Activated CD8-positive, alpha-beta memory T cell treated with anti-CD3 and anti-CD28 coated beads, Interleukin-2, amount 10 ng/mL, durations not matched to agents 7 days and 5 days (primary cell): ENCODE measurements at places on chromosomes 1 and 21. TPM values are rescaled to one million over a fixed set of nuclear protein-coding genes. Genes with fewer than 3 reads are reported as not detected.

DNA sequence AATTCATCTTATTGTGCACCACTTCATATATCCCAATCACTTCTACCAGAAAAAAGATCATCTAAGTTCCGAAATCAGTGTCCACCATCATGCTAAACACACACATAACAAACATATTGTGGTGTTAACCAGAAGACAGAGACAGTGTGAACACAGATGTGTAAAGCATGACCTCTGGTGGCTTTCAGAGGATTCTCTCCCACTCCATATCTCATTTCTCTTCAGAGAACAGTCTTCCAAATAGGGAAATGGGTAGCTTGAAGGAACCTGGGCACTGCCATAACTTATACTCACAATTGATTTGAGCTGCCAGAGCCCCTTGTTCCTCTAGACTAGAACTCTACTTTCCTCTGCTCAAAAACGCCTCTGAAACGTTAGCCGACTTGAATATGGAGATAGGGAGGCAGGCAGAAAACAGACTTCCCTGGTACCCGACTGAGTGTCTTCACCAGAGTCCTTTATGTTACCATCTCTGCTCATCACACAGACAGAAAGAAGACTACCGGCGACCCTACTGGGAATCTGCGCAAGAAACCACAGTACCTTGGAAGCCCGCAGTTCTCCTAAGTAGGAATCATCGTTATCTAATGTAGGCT, 1.8 kb upstream of the ELAPOR1 start:
- peaks cover 28% of the 10 kb centered on the region for H3K4me1 ChIP-seq
- no peak for DNase-seq
- H3K27ac ChIP-seq = no peak overlapping the region
- H3K27me3 ChIP-seq = peaks cover 34% of the 10 kb centered on the region
- H3K36me3 ChIP-seq = no peaks in the 10 kb centered on the region
- H3K4me3 ChIP-seq = no peak overlapping the region

- no peak overlapping the region for H3K27ac ChIP-seq
- H3K4me1 ChIP-seq = no peaks in the 10 kb centered on the region
- no peaks in the 10 kb centered on the region for H3K27me3 ChIP-seq
Observed at GRCh38 chr1:48767975-48768510, 8.6 kb downstream of the BEND5 start.

DNA sequence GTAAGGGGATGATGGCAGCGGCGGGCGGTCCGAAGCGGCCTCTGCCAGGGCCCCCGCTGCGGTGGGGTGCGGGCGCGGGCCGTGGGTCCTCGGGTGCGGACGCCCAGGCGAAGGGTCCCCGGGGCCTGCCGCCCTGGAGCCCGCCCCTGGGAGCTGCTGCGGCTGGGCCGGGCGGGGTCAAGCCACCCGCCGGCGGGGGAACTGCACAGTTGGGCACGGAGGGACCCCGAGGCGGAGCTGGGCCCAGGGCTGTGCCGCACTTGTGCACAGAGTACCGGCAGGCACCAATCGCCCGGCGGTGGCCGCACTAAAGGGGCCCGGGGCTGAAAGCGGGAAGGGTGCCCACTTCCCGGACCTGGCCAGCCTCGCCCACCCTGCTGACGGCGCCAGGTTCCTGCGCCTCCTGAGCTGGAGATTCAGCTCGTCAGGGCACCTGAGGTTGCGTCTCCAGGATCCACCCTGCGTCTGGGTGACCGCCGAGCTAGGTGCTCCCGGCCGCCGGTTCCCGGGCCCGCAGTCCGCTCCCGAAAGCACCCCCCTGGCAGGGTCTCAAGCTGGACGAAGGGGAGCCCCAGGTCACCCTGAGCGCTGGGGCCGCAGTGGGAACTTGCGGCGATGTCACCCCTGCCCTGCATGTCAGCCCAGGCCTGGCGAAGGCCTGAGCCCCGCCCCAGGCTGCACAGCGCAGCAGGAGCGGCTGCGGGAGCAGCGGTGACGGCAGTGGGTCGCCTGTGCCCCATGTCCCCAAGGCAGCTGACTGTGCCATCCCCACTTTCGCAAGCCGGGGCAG, 56.7 kb upstream of the ETV3 start:
- no peak overlapping the region for H3K4me3 ChIP-seq
- peaks cover 39% of the 10 kb centered on the region for H3K27me3 ChIP-seq
- no peaks in the 10 kb centered on the region for H3K36me3 ChIP-seq
- DNase-seq = no peak

GRCh38 chr1:88529581-88529980, 154.5 kb upstream of the PKN2 start:
- no peak overlapping the region for H3K27ac ChIP-seq
- no peak overlapping the region for H3K4me3 ChIP-seq
- DNase-seq = no peak
- no peaks in the 10 kb centered on the region for H3K4me1 ChIP-seq
- H3K36me3 ChIP-seq = no peaks in the 10 kb centered on the region

- H3K4me3 ChIP-seq = no peak overlapping the region
- peaks cover 13% of the 10 kb centered on the region for H3K36me3 ChIP-seq
- H3K4me1 ChIP-seq = peaks cover 10% of the 10 kb centered on the region
- no peaks in the 10 kb centered on the region for H3K27me3 ChIP-seq
- no peak for DNase-seq
- H3K27ac ChIP-seq = no peak overlapping the region
Observed at GRCh38 chr1:55062801-55063576, 23.6 kb downstream of the PCSK9 start.

GRCh38 chr1:235953801-235954200, 87.1 kb upstream of the LYST start:
- no peak overlapping the region for H3K4me3 ChIP-seq
- peaks cover 19% of the 10 kb centered on the region for H3K27me3 ChIP-seq
- peaks cover 2% of the 10 kb centered on the region for H3K36me3 ChIP-seq
- peaks cover 38% of the 10 kb centered on the region for H3K4me1 ChIP-seq
- DNase-seq = no peak

GRCh38 chr1:56189454-56189853, 389.9 kb downstream of the PLPP3 start:
- no peaks in the 10 kb centered on the region for H3K27me3 ChIP-seq
- no peaks in the 10 kb centered on the region for H3K4me1 ChIP-seq
- H3K27ac ChIP-seq = no peak overlapping the region
- no peak for DNase-seq
- no peaks in the 10 kb centered on the region for H3K36me3 ChIP-seq
- no peak overlapping the region for H3K4me3 ChIP-seq

GRCh38 chr1:230391776-230392535, 34.2 kb downstream of the PGBD5 start:
- DNase-seq = no peak
- H3K4me3 ChIP-seq = no peak overlapping the region
- peaks cover 14% of the 10 kb centered on the region for H3K27me3 ChIP-seq
- no peaks in the 10 kb centered on the region for H3K36me3 ChIP-seq

GRCh38 chr1:206962272-206962671, 8.0 kb downstream of the FCAMR start:
- H3K4me3 ChIP-seq = no peak overlapping the region
- no peaks in the 10 kb centered on the region for H3K36me3 ChIP-seq
- H3K27ac ChIP-seq = peak overlapping the region; percentile 68
- peaks cover 6% of the 10 kb centered on the region for H3K27me3 ChIP-seq

DNA sequence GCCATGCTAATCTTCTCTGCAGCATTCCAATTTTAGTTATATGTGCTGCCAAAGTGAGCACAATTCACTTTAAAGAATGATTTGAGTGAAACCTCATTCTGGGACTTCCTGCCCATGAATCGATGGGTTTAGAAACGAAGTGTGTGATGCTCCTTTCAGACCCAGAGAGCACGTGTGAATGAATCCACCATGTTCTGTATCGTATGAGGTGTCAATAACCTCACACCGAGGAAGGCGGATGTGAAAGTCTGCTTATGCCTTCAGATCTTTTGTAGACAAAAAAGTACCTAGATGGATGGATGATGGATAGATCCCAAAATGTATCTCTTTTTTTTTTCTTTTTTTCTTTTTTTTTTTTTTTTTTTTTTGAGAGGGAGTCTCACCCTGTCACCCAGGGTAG, 13.8 kb downstream of the UBASH3A start:
- no peak overlapping the region for H3K4me3 ChIP-seq
- peak; percentile 82 for DNase-seq
- H3K27ac ChIP-seq = peak overlapping the region; percentile 74
- H3K4me1 ChIP-seq = peaks cover 47% of the 10 kb centered on the region

DNA sequence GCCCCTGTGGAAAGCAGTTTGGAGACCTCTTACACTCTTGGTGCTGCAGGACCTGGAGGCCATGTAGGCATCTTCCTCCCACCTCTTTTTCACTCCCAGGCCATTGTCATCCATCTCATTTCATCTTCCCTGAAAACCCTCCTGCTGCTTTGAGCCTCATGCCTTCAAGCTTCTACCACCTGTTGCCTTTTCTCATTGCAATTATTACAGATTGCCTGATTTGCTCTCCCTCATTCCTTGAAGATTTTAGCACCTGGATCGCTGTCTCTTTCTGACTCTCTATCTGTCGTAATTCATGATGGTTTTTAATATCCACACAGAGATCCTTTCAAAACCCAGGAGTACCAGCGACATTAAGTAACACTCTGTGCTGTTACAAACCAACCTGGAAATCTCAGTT, 350.2 kb downstream of the CAMTA1 start:
- H3K36me3 ChIP-seq = no peaks in the 10 kb centered on the region
- H3K4me1 ChIP-seq = no peaks in the 10 kb centered on the region
- no peak overlapping the region for H3K4me3 ChIP-seq
- no peak overlapping the region for H3K27ac ChIP-seq
- DNase-seq = no peak

DNA sequence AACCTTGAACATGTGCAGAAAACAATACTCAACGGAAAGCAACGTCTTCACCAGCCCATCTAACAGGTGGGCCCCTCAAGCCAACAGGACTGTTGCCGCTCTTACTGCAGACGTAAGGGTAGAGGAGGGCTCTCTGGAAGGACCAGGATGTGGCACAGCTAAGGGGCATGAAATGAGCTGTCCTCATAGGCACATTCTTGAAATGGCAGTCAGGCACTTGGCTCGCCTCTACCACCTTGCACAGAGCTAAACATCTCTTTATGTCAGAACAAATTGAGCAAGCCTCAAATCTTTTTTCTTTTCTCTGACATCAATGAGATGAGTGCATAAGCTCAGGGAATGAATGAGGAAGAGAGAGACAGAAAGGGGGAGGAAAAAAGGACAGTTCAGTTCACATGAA, 86.4 kb upstream of the ESRRG start:
- H3K27ac ChIP-seq = no peak overlapping the region
- H3K4me3 ChIP-seq = no peak overlapping the region
- no peaks in the 10 kb centered on the region for H3K27me3 ChIP-seq
- H3K4me1 ChIP-seq = no peaks in the 10 kb centered on the region
- DNase-seq = no peak
- no peaks in the 10 kb centered on the region for H3K36me3 ChIP-seq

GRCh38 chr1:228280106-228280901, 72.5 kb downstream of the OBSCN start:
- no peak for DNase-seq
- peaks cover under 1% of the 10 kb centered on the region for H3K4me1 ChIP-seq
- H3K36me3 ChIP-seq = no peaks in the 10 kb centered on the region
- no peak overlapping the region for H3K27ac ChIP-seq

GRCh38 chr1:44489481-44489880, 84.4 kb downstream of the RNF220 start:
- H3K36me3 ChIP-seq = peaks cover 1% of the 10 kb centered on the region
- H3K27ac ChIP-seq = no peak overlapping the region
- H3K4me1 ChIP-seq = no peaks in the 10 kb centered on the region

GRCh38 chr1:78884685-78885452, 121.7 kb downstream of the ADGRL4 start:
- no peak overlapping the region for H3K4me3 ChIP-seq
- H3K27ac ChIP-seq = no peak overlapping the region
- H3K36me3 ChIP-seq = no peaks in the 10 kb centered on the region
- H3K4me1 ChIP-seq = no peaks in the 10 kb centered on the region

DNA sequence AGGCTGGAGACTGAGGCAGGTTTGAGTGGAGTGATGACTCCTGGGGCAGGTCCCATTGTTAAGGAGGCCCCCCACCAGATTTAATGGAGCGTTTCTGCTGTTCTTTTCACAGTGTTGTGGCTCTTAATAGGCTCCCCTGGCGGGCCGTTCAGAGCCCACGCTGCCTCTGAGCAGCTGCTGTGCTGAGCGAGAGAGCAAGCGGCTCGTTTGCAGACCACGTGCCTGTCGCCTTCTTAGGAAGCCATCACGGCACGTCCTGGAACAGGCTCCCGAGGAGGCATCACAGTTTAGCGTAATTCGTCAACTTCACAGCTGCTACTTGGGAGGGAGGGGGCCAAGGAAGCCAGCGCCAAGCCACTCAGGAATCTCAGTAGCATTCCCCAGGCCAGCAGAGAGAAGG, 70.5 kb upstream of the CTTNBP2NL start:
- H3K4me3 ChIP-seq = no peak overlapping the region
- H3K27me3 ChIP-seq = peaks cover 51% of the 10 kb centered on the region
- no peaks in the 10 kb centered on the region for H3K36me3 ChIP-seq
- H3K27ac ChIP-seq = no peak overlapping the region
- no peak for DNase-seq

DNA sequence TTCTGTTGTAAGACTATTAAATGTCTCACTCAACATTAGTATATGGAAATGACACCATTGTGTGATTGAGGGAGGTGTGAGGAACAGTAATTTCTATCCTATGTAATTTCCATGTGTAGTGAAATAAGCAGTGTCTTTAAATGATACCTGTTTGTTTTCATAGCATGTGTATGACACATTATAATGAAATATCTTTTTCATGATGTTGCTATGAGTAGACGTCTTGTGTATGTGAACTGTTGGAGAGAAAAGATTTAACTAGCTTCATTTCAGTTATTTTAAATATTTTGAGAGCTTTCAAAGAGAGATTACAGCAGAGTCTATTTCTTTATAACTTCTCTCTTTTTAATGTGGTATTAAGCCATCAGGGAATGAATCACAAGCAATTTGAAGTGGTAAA, 71.5 kb upstream of the QSOX1 start:
- no peaks in the 10 kb centered on the region for H3K4me1 ChIP-seq
- H3K36me3 ChIP-seq = peaks cover 16% of the 10 kb centered on the region
- no peak overlapping the region for H3K4me3 ChIP-seq

ASCL5 gene
- total RNA-seq = not detected

CFHR1 gene
- total RNA-seq = not detected

ARHGAP29 gene
- not detected for total RNA-seq

DCST2 gene
- 0.29 TPM for total RNA-seq

DNASE2B gene
- not detected for total RNA-seq

PBX1 gene
- total RNA-seq = not detected

WNT4 gene
- total RNA-seq = not detected

PDE9A gene
- total RNA-seq = 6.8 TPM
